Fibroblast of skin of right biceps (primary cell): ENCODE measurements at places on chromosomes 7 and 10.

GRCh38 chr10:67921065-67921464 is 36.6 kb downstream of the SIRT1 start:
- no peak for DNase-seq

DNA sequence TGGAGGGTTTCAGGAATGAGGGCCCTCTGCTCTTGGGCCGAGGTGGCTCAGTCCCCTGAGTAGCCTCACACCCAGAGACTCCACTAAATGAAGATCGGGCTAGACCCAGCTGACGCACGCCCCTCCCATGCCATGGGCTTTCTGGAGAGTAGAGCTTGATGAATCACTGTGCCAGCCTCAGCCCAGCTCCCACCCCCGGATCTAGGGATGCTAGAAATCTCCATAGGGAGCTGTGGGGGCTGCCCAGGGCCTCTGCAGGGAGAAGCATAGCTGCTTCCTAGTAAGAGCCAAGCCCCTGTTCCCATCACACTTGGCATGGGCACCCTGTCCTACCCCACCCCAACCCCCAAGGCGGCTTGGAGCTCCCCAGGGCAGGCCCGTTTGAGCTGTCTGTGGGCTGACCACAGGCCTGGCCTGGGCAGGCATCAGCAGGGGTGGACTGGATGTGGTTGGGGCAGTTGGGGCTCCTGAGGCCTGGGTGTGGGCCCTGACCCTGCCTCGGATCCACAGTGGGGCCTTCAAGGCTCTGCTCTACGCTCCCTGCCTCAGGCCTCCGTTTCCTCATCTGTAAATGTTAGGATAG is 121.2 kb downstream of the ZMIZ1 start:
- DNase-seq, result no peak

- DNase-seq, result peak; percentile 43
Observed at GRCh38 chr10:73506491-73506890, 10.7 kb upstream of the PPP3CB start.

DNA sequence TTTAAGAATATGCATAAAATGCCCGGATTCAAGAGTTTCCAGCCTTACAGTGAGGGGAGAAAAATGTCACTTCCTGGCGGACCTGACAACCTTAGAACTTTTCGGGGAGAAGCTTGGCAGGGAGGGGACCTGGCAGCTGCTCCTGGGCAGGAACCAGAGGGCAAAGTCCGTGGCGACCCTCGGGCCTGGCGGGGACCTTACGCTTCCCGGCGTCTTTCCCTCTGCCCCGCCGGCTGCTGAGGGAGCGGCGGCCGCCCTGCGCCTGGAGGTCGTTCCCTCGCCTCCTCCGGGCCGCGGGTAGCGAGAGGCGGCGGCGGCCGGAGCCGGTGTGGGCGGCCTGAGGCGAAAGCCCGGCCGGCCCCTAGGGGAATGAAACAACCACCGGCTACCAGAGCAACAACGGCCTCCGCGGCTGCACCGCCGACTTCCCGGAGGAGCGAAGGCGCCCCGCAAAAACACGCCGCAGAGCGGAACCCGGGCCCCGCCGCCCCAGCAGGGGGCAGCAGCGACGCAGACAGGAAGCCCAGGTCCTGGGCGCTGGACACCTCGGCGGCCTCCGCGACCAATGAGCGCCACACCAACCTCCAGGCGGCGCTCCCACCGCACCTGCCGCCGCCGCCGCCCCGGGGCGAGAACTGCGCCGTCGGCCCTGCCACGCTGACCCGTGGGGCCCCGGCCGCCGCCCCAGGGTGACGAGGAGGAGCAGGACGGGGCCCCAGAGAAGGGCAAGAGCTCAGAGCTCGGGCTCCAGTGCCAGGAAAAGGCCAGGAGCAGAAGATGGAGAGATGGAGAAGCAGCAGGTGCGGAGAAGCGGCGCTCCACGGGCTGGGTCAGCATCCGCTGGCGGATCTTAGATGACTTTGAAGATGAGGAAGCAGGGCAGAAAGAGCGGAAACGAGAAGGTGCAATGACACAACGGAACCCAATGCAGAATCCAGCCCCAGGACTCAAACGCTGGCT is 10.5 kb upstream of the ACSM6 start:
- peak; percentile 80 for DNase-seq

GRCh38 chr10:50624866-50625501 is 1.2 kb upstream of the SGMS1 start:
- peak; percentile 77 for DNase-seq

- DNase-seq, result no peak
Observed at GRCh38 chr7:87147500-87147899, 4.8 kb upstream of the DMTF1 start.

GRCh38 chr7:33012364-33012763 is 50.2 kb downstream of the NT5C3A start:
- DNase-seq, result no peak

DNA sequence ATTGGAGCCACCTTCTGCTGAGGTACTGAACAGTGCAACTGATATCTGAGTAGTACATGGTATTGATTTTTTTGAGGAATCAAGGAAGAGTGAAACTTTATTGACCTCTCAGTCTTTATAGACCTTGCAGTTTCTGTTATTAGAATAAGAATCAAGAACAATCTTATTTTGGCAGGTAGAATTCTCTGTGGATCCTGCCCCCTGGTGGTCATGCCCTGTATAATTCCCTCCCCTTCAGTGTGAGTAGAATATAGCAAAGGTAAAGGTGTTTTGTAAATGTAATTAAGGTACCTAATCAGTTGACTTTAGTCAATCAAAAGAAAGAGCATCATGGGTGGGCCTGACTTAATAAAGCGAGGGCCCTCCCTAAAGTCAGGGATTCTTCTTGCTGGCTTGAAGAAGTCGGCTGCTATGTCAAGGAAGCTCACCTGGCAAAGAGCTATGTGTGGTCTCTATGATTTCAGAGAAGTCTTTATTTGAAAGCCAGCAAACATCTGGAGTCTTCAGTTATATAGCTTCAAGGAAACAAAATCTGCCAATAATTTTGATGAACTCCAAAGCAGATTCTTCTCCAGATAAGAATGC is 142.8 kb downstream of the LSM5 start:
- no peak for DNase-seq

GRCh38 chr7:141563956-141564623 is 12.9 kb downstream of the AGK start:
- no peak for DNase-seq

GRCh38 chr10:89392974-89393373 is 551 bp downstream of the IFIT1 start:
- DNase-seq, result peak; percentile 79

DNA sequence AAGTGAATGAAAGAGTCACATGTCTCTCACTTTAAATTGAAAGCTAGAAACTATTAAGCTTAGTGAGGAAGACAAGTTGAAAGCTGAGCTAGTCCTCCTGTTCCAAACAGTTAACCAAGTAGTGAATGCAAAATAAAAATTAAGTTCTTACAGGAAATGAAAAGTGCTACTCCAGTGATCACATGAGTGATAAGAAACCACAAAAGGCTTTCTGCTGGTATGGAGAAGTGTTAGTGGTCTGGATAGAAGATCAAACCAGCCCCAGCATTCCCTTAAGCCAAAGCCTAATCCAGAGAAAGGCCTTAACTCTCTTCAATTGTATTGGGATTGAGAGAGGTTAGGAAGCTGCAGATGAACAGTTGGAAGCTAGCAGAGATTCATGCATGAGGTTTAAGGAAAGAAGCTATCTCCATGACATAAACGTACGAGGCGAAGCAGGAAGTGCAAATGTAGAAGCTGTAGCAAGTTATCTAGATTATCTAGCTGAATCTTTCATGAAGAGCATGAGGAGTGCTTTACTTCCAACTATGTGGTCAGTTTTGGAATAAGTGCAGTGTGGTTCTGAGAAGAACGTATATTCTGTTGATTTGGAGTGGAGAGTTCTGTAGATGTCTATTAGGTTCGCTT is 261.6 kb downstream of the MDFIC start:
- DNase-seq, result peak; percentile 18

DNA sequence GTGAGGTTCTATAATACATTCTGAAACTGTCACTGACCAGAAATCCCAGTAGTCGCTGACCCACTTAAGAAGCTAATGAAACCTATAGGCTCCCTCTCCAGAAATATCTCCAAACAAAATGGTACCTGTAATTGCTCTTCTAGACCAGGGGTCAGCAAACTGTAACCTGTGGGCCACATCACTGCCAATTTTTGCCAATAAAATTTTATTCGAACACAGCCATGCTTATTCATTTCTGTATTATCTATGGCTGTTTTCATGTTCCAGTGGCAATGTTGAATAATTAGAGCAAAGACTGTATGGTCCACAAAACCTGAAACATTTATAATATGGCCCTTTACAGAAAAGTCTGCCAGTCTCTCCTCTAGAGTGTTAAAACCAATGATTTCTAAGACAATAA is 37.2 kb upstream of the SVIL start:
- no peak for DNase-seq
